Liver (tissue), 10 donors: ENCODE measurements at places on chromosomes 2 and 18. TPM values are rescaled to one million over a fixed set of nuclear protein-coding genes. Genes with fewer than 3 reads are reported as not detected.
A peak's percentile ranks its signal among the peaks of the same experiment; 100 is the strongest.

GRCh38 chr18:55775972-55776371 lies 188.0 kb upstream of the TCF4 start:
- H3K36me3 ChIP-seq = no peaks in the 10 kb centered on the region
- H3K27me3 ChIP-seq = no peaks in the 10 kb centered on the region
- peaks cover 9% of the 10 kb centered on the region for H3K4me1 ChIP-seq
- H3K4me3 ChIP-seq = no peak overlapping the region
- no peak for DNase-seq

DNA sequence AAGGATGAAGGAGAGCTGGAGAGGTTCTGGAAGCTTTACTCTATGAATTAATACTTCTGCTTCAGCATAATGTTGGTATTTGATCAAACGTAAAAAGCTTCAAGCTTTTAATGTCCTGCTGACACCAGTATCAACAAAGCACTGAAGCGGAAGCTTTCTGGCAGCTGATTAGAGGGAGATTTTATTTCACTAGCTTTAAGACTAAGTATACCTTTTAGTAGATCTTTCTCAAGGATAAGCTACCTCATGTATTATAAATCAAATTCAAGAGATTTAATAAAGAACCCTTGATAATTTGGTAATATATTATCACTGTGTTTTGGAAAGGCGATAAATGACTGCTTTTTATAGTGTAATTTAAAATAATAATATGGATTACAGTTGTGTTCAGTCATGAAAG lies 128.0 kb upstream of the CD302 start:
- H3K27ac ChIP-seq = no peak overlapping the region
- H3K4me1 ChIP-seq = no peaks in the 10 kb centered on the region
- no peaks in the 10 kb centered on the region for H3K36me3 ChIP-seq
- H3K4me3 ChIP-seq = no peak overlapping the region
- DNase-seq = no peak

DNA sequence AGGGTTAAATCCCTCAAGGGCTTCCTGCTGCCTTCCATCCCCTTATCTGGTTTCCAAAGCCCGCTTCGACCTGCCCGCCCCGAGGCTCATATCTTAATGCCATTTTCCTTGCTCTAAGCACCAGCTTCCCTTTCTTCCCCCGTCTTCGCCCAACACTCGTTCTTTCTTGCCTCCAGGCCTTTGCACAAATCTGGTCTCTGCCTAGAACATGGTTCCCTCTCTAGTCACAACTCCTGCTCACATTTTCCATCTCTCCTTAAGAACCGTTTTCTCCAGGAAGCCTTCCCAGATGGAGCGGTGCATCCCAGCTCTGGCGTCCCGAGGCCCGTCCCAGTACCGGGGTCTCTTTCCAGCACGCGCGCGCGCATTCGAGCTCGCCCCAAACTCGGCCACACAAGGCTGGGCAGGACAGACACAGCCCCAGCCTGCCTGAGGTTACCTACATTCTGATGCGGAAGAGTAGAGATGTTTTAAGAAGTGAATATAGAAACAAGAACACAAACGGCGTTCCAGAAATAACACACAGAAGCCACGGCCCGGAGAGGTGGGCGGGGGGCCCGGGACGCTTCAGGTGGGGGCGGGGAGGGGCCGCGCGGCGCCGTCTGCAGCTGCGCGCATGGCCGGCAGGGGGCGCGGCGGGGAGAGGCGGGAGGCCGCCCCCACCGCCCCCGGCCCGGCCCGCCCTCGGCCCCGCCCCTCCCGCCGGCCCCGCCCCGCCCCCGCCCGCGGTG lies at the start of gene DGKD:
Gene DGKD, plus strand, starts transcription at position 726 of the 731 bp plus-strand sequence. CDS start 25 bp downstream, outside the sequence.
- peaks cover 40% of the 10 kb centered on the region for H3K4me1 ChIP-seq
- H3K4me3 ChIP-seq = peak within 1 kb of the TSS; percentile 90
- no peaks in the 10 kb centered on the region for H3K36me3 ChIP-seq
- DNase-seq = peak; percentile 80
- H3K27ac ChIP-seq = peak within 1 kb of the TSS; percentile 42

GRCh38 chr2:153917570-153917969 lies 45.8 kb downstream of the GALNT13 start:
- no peaks in the 10 kb centered on the region for H3K27me3 ChIP-seq
- H3K4me3 ChIP-seq = no peak overlapping the region
- no peaks in the 10 kb centered on the region for H3K36me3 ChIP-seq

DNA sequence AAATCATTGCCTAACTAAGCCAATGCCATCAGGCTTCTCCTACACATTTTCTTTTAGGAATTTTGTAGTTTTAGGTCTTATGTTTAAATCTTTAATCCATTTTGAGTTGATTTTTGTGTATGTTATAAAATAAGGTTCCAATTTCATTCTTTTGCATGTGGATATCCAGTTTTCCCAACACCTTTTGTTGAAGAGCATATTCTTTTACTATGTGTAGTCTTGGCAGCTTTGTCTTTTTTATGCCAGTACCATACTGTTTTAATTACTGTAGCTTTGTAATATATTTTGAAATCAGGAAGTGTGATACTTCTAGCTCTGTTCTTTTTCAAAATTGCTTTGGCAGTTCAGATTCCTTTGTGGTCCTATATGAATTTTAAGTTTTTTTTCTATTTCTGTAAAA lies 11.0 kb downstream of the FASTKD2 start:
- DNase-seq = no peak
- H3K36me3 ChIP-seq = peaks cover 2% of the 10 kb centered on the region
- no peaks in the 10 kb centered on the region for H3K4me1 ChIP-seq

DNA sequence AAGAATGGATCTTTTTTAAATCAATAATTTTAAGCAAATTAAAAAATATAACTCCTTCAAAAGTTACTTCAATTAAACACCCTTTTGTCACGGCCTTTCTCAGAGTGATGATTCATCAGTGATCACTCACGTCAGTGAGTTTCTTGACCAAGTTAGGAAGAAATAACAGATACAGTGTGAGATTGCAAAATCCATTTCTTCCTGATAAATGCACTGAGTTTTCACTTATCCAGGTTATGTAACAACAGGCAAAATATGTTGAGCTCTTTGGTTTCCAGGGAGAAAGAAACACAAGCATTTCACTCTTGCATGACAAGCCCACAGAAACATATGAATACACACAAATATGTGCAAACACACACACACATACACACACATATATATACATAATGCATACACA lies 195.9 kb upstream of the CYRIA start:
- no peaks in the 10 kb centered on the region for H3K27me3 ChIP-seq
- H3K36me3 ChIP-seq = no peaks in the 10 kb centered on the region
- H3K4me1 ChIP-seq = no peaks in the 10 kb centered on the region
- no peak overlapping the region for H3K4me3 ChIP-seq
- no peak for DNase-seq
- no peak overlapping the region for H3K27ac ChIP-seq

DNA sequence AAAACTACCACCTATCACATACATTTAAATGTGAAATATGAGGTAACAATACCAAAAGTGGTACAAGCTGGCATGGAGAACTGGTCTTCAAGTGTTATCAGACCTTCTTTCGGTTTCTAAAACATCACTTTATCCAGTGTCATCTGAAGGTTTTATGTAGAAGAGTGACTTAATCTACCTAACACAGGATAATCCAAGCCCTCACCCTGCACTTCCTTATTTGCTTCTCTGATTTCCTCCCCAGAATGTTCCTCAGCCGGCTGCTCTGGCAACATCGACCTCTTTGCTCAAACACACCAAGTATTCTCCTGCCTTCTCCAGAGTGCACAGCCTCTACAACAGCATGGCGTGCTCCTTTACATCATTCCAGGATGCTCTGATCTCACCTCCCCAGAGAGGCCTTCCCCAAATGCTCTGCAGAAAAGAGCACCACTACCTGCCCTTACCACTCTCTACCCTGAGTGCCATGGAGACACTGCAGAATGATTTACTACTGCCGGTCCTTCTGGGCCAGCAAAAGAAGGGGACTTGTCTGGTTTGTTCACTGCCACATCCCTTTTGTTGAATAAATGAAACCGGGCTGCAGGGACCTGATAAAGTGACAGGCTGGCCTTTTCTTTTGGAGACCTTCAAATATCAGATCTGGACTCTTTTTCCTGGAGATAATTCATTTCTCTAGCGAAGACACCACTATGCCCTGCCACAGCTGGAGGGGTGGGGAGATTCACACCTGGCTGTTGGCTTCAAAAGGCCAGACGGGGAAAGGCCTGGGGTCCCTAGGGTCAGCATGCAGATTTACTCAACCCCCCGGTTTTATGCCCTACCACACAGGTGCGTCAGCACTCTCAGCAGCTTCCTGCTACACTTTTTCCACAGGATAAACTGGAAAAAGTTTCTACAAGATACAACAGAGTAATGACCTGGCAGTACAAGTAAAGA lies 42.0 kb downstream of the TTR start:
- DNase-seq = no peak
- no peaks in the 10 kb centered on the region for H3K4me1 ChIP-seq
- H3K27me3 ChIP-seq = no peaks in the 10 kb centered on the region
- H3K4me3 ChIP-seq = no peak overlapping the region
- H3K36me3 ChIP-seq = no peaks in the 10 kb centered on the region
- no peak overlapping the region for H3K27ac ChIP-seq

DNA sequence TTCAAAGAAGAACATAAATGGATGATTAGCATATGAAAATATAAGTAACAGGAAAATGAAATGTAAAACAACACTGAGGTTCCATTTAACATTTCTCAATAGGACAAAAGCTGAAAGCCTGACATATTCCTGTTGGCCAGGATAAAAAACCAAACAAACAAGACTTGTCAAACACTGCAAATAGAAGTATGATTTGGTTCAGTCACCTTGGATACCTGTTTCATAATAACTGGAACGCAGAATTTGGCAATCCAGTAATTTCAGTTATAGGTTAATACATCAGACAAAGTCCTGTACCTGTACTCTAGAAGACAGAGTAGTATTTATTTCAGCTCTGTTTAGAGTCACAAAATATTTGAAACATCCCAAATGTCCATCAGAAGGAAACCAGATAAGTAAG lies 16.5 kb upstream of the EVA1A start:
- no peaks in the 10 kb centered on the region for H3K27me3 ChIP-seq
- H3K4me1 ChIP-seq = peaks cover 6% of the 10 kb centered on the region
- no peak overlapping the region for H3K4me3 ChIP-seq
- no peaks in the 10 kb centered on the region for H3K36me3 ChIP-seq
- no peak for DNase-seq

GRCh38 chr2:168632709-168633121 lies 169.7 kb upstream of the NOSTRIN start:
- DNase-seq = no peak
- no peaks in the 10 kb centered on the region for H3K27me3 ChIP-seq
- no peaks in the 10 kb centered on the region for H3K36me3 ChIP-seq
- H3K4me3 ChIP-seq = no peak overlapping the region
- no peaks in the 10 kb centered on the region for H3K4me1 ChIP-seq

GRCh38 chr18:41972067-41972925 lies 17.3 kb downstream of the PIK3C3 start:
- no peak for DNase-seq
- H3K4me1 ChIP-seq = no peaks in the 10 kb centered on the region
- no peak overlapping the region for H3K4me3 ChIP-seq
- H3K27me3 ChIP-seq = no peaks in the 10 kb centered on the region
- H3K36me3 ChIP-seq = peaks cover 15% of the 10 kb centered on the region

Gene TMEM178A
- 0.56 TPM for total RNA-seq

- H3K36me3 ChIP-seq = no peaks in the 10 kb centered on the region
- H3K4me1 ChIP-seq = no peaks in the 10 kb centered on the region
- no peak overlapping the region for H3K27ac ChIP-seq
Observed at GRCh38 chr18:45588376-45589355, 26.6 kb upstream of the SLC14A2 start.

Gene PLEK
- total RNA-seq = 5.3 TPM

- H3K4me3 ChIP-seq = no peak overlapping the region
- no peaks in the 10 kb centered on the region for H3K4me1 ChIP-seq
- no peak for DNase-seq
- H3K27me3 ChIP-seq = no peaks in the 10 kb centered on the region
Observed at GRCh38 chr2:153558247-153558646, 79.7 kb upstream of the RPRM start.

DNA sequence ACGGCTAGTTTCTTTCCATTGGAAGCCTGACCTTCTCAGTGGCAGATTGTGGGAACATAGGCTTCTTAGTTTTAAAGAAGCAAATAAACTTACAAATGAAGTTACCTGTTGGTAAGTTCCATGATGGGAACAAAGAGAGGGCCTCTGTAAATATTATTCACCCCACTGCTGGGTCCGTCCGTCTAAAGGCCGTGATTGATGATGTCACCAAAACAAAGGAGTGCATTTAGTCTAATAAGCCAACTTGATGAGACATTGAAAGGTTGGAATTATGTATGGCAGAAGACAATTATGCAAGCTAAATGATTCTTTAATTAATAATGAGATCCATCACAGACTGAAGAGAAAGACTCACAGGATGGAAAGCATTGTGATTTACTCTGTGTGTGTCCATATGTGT lies 1091.9 kb upstream of the FANCL start:
- no peak for DNase-seq
- H3K4me1 ChIP-seq = no peaks in the 10 kb centered on the region
- H3K4me3 ChIP-seq = no peak overlapping the region
- no peaks in the 10 kb centered on the region for H3K36me3 ChIP-seq
- H3K27me3 ChIP-seq = no peaks in the 10 kb centered on the region

- peaks cover 3% of the 10 kb centered on the region for H3K36me3 ChIP-seq
- DNase-seq = no peak
- H3K27ac ChIP-seq = no peak overlapping the region
Observed at GRCh38 chr2:28193630-28194403, 198.8 kb upstream of the FOSL2 start.

- H3K27me3 ChIP-seq = no peaks in the 10 kb centered on the region
- no peak overlapping the region for H3K27ac ChIP-seq
- H3K4me1 ChIP-seq = peaks cover 8% of the 10 kb centered on the region
- H3K4me3 ChIP-seq = no peak overlapping the region
Observed at GRCh38 chr18:79914614-79915160, 36.8 kb downstream of the SLC66A2 start.

- H3K27me3 ChIP-seq = no peaks in the 10 kb centered on the region
- no peaks in the 10 kb centered on the region for H3K36me3 ChIP-seq
- H3K27ac ChIP-seq = no peak overlapping the region
- DNase-seq = no peak
- no peak overlapping the region for H3K4me3 ChIP-seq
Observed at GRCh38 chr18:38545071-38545470, 979.5 kb upstream of the CELF4 start.

DNA sequence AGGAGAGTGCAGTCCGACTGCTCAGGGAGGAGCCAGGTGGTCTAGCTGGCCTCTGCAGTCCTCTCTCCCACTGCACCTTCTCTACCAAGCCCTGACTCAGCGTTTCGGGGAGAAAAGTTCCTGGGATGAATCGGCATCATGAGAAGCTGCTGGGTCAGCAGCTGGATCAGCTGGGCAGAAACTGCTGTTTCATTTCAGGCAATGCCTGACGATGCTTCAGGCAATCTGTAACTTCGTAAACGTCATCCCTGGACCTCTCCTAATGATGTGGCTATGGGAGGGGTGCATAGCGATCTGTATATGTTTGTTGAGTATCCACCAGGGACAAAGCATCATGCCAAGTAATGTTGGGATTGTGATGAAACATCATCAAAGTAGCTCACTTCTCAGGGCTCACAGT lies 20.7 kb downstream of the LIPG start:
- peaks cover 5% of the 10 kb centered on the region for H3K4me1 ChIP-seq
- peaks cover 60% of the 10 kb centered on the region for H3K36me3 ChIP-seq
- no peaks in the 10 kb centered on the region for H3K27me3 ChIP-seq
- DNase-seq = no peak

GRCh38 chr2:63555931-63556330 lies 32.3 kb downstream of the WDPCP start:
- no peaks in the 10 kb centered on the region for H3K4me1 ChIP-seq
- no peak overlapping the region for H3K4me3 ChIP-seq
- no peaks in the 10 kb centered on the region for H3K27me3 ChIP-seq
- no peak for DNase-seq
- no peak overlapping the region for H3K27ac ChIP-seq
